ENCODE measurements at places on chromosomes 1 and 21. TPM values are rescaled to one million over a fixed set of nuclear protein-coding genes. Genes with fewer than 3 reads are reported as not detected.

DNA sequence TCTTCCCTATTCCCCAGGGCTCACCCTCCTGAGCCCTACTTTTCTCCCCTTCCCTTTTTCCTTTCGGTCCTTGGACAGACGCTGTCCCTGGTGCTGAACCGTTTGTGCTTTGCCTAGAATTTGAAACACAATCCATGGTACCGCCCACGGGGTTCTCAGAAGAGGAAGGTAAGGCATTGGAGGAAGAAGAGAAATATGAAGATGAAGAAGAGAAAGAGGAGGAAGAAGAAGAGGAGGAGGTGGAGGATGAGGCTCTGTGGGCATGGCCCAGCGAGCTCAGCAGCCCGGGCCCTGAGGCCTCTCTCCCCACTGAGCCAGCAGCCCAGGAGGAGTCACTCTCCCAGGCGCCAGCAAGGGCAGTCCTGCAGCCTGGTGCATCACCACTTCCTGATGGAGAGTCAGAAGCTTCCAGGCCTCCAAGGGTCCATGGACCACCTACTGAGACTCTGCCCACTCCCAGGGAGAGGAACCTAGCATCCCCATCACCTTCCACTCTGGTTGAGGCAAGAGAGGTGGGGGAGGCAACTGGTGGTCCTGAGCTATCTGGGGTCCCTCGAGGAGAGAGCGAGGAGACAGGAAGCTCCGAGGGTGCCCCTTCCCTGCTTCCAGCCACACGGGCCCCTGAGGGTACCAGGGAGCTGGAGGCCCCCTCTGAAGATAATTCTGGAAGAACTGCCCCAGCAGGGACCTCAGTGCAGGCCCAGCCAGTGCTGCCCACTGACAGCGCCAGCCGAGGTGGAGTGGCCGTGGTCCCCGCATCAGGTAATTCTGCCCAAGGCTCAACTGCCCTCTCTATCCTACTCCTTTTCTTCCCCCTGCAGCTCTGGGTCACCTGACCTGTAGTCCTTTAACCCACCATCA lies 10.4 kb downstream of the BCAN start:
- DNase-seq: peak; percentile 43

GRCh38 chr1:215132156-215132555 lies 49.6 kb downstream of the KCNK2 start:
- peak; percentile 53 for DNase-seq

DNA sequence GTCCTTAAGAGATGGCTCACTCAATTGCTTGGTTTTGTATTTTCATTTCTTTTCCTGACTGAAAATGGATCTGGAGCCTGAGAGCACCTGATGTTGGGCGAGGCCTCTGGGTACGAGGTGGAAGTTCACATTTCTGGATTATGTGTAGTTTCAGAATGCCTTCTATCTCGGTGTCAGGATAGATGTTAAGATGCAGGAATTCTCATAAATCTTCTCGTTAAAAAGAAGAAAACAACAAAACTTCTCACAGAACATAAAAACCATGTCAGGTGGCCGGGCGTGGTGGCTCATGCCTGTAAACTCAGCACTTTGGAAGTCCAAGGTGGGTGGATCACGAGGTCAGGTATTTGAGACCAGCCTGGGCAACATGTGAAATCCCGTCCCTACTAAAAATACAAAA lies 101.8 kb downstream of the RHOU start:
- no peak for DNase-seq

DNA sequence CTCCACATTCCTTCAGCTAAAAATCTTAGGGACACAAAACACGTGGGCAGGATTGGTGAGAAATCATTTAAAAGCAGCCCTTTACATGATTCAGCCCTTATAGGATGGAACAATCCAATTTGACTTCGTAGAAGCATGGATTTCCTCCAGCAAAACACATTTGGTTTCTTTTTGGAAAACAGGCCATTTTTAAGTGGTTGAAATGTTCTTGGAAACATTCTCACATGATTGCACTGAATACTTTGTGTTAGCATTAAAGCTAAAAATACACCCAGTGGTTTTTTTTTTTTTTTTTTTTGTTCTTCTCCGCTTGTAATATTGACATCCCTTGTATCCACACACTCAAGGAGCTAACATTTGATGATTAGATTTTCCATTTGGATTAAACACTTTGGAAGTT lies 42.1 kb upstream of the ABCG1 start:
- no peak for DNase-seq

- no peak for DNase-seq
Measured at GRCh38 chr1:87197641-87198040, 131.0 kb upstream of the LMO4 start.

DNA sequence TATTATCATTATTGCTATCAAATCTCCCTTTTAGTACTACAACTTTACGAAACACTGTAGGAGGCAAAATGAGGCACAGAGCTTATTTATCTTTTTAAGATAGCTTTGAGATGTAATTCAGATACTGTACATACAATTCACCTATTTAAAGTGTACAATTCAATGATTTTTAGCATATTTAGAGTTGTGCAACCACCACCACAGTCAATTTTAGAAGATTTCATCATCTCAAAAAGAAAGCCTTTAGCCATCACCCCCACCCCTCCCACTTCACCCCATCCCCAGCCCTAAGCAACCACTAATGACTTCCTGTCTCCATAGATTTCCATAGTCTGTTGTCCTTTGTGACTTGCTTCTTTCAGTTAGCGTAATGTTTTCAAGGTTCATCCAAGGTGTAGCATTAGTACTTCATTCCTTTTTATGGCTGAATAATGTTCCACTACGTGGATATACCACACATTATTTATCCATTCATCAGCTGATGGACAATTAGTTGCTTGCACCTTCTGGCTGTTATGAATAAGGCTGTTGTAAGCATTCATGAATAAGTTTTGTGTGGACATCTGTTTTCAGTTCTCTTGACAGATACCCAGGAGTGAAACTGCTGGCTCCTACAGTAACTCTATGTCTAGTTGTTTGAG lies 9.4 kb upstream of the CAPN9 start:
- no peak for DNase-seq

DNA sequence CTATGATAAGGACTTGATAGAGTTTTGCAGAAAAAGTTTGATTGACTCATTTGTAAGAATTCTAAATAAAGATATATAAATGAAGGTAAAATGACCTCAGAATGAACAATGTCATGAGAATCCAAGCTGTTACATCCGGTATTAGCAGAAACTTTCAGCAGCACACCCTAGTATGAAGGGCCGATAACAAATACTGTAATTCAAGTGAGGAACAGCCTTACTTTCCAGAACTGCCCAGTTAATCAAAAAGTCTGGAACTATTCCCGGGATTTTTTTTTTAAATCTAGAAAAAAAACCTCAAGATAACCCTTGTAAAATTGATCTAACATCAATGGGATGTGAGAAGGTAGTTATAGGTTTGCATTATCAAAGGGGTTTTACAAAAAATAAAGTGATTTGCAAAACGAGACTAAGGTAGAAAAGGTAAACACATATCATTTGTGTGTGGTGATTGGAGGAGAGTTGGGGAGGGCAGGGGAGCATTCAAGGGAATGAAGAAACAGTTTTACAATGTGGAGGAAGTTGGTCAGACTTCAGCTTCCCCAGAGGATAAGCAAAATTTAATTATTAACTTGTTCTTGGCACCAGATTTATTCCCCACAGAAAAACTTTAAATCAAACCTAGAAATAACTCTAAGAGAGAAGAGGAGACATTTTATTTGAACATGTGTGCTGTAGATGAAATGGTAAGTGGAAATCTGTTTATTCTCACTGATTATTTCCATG lies 75.9 kb upstream of the VCAM1 start:
- peak; percentile 58 for DNase-seq

AGT gene
- total RNA-seq: under 0.01 TPM

CHI3L2 gene
- 0.18 TPM for total RNA-seq

All from IMR-90 (cell line).